ENCODE measurements at places on chromosomes 3 and 15.

- no peak for DNase-seq
These were observed 592 bp upstream of the ZNF445 start for GRCh38 chr3:44478055-44478468.

- DNase-seq, result no peak
These were observed 14.0 kb downstream of the OR5K4 start for GRCh38 chr3:98367464-98368246.

DNA sequence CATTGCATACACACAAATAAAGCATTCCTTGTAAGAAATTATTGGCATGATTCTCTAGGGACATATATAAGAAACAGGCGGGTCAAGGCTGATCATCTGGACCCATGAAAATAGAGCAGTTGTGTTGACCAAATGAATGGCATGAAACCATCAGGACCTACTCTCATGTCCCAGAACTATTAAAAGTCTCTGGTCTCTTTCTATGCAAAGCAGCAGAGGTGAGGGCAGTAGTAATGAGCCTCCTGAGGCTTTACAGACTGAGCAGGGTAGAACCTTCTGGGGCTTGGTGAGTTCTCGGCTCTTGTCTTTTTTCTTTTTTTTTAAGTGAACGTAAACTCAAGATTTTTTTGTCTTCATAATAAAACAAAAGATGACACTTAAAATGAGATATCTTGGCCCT lies 9.3 kb downstream of the GLDN start:
- DNase-seq, result no peak

DNA sequence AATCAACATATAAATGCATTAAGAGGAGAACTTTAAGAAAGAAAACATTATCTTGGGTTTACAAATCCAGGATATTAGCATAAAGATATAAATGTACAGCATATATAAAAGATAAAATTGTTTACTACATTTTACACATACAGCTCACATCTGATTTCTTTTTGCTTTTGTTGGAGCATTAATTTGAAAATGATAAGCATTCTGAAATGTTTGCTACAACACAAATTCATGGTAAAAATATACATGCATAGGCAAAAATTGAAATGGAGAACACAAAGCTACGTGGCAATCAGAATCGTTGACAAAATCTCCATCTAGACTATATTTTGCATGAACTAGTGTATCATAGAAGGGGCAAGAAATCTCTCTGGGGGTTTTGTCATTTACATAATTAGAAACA lies 159.1 kb downstream of the TIGIT start:
- DNase-seq, result no peak

GRCh38 chr3:4425707-4426106 lies 41.4 kb downstream of the SUMF1 start:
- peak; percentile 10 for DNase-seq

DNA sequence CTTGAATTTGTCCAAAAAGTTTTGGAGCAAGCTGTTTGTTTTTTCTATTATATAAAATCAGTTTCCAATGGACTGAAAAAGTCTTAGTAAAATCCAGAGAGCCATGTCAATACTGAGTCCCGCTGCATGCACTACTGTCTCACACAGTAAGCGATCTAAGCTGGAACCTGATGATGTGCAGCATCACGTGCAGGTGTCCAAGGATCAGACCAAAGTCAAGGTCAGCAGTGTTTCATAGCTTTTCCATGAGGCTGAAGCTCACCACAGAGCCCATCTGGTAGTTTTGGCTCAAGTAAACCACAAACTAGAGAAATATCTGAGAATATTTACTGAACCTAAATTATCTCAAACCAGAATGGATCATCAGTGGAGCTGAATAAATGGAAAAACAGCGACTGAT lies 784.0 kb upstream of the SEMA6D start:
- DNase-seq, result no peak

- peak; percentile 94 for DNase-seq
These were observed 473.7 kb downstream of the LPP start for GRCh38 chr3:188627652-188628051.

GRCh38 chr15:57865294-57865693 lies 158.8 kb downstream of the POLR2M start:
- no peak for DNase-seq

DNA sequence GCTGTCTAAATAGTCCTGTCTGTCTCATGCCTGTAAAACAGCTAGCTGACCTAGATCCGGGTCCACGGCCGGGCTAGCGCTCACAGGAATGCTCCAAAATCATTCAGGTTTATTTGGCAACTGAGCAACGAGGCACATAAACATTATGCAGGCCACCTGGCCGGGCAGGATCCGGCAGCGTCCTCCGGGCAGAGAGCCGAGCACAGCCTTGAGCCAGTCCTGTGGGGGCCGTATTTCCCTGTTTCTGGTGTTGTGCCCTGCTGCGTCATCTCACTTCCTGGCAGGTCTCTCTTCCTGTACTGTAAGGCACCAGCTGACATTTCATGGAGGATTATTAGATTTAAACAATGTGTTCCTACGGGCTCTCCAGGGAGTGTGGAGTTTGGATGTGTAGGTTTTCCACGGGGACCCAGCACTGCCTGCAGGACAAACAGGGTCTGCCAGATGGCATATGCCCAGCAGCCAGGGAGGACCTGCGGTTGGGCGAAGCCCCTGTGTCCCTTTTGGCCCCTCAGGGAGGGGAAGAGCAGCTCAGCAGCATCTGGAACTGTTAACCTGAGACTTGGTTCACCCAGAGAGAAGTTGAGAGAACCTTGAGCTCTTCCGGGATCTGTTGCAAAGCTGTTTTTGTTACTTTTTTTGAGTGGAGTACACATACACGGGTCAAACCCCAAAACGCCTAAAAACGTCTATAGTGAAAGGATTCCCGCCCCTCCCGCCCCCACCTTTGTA lies 16.6 kb upstream of the LRRK1 start:
- DNase-seq, result peak; percentile 66
